ENCODE measurements at places on chromosomes 6 and 20. TPM values are rescaled to one million over a fixed set of nuclear protein-coding genes. Genes with fewer than 3 reads are reported as not detected.

OR2H2 gene
- total RNA-seq = not detected

PPP1R18 gene
- total RNA-seq = 71.6 TPM

HLA-DQB2 gene
- total RNA-seq = not detected

FAM209A gene
- not detected for total RNA-seq

BPHL gene
- 20.4 TPM for total RNA-seq

TJAP1 gene
- total RNA-seq = 16.9 TPM

TGM2 gene
- 33.4 TPM for total RNA-seq

SSTR4 gene
- not detected for total RNA-seq

IL17A gene
- not detected for total RNA-seq

EYA4 gene
- total RNA-seq = 16.3 TPM

COL9A1 gene
- 0.34 TPM for total RNA-seq

OR12D3 gene
- total RNA-seq = not detected

WFDC5 gene
- not detected for total RNA-seq

CTCFL gene
- total RNA-seq = 0.06 TPM

GHRH gene
- total RNA-seq = not detected

PTPRA gene
- total RNA-seq = 11.0 TPM

EYS gene
- not detected for total RNA-seq

PDE7B gene
- 0.17 TPM for total RNA-seq

SLC22A7 gene
- not detected for total RNA-seq

GPX5 gene
- total RNA-seq = not detected

ZSWIM3 gene
- 3.9 TPM for total RNA-seq

SLC35F1 gene
- 0.17 TPM for total RNA-seq

BPI gene
- total RNA-seq = 0.09 TPM

RAB32 gene
- 143 TPM for total RNA-seq
